ENCODE measurements at places on chromosomes 3 and 15.
A peak's percentile ranks its signal among the peaks of the same experiment; 100 is the strongest.

DNA sequence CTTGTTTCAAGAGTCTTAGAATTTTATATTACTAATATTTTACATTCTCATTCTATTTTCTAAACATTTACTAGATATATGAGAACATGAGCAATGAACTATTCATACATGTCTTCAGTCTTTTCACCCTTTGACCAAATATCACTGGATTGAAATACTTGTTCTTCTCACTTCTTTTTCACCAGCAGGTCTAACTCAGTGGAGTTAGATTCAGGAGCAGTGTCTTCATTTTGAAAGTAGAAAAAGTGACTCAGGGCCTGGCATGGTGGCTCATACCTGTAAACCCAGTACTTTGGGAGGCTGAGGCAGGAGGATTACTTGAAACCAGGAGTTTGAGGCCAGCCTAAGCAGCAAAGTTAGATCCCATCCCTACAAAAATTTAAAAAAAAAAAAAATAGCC lies 70.8 kb downstream of the USP13 start:
- no peak for DNase-seq

GRCh38 chr3:16053794-16054193 lies 120.7 kb upstream of the GALNT15 start:
- no peak for DNase-seq

- no peak for DNase-seq
These were observed 1.9 kb downstream of the ARHGAP31 start for GRCh38 chr3:119295816-119296726.

GRCh38 chr3:14273901-14274611 lies 95.4 kb downstream of the LSM3 start:
- DNase-seq = no peak

GRCh38 chr3:115350606-115351005 lies 203.5 kb upstream of the ZBTB20 start:
- no peak for DNase-seq

DNA sequence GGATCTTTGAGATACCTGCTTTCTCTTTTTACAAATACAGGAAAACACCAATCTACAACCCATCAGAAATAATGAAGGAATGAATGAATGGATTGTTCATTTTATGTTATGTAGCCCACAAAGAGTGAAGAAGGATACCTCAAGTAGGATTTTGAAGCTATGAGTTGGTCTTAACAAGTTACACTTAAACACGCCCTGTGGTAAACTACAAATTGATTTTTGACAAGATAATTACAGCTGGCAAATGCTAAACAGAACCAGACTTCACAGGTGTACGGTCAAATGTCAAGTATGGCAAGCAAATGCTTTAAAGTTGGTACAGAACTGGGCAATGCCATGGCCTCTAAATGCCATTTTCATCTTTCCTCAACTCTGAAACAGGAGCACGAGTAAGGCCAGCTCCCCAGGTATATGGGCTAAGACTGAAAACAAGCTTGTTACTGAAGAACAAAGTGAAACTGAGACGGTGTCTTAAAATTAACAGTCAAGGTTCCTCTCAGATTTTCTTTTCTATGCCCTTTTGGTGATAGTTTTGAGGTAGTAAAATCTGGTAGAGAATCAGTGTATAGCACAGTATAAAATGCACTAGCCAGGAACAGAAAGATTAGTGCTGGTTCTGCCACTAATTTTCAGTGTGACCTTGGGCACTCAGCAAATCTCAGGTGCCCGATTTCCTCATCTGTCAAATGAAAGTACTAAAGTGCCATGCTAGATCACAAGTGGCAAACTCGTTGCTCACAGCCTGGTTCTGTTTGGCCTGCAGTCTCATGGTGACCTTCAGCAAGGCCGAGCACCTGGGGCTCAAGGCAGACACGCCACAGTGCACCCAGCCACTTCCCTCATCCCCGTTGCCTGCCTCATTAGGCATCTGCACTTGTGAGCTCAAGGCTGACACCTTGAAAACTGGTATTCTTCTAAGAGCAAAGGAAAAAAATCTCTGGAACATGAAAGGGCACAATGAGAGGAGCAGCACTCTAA lies 9.5 kb downstream of the RUVBL1 start:
- DNase-seq = no peak

DNA sequence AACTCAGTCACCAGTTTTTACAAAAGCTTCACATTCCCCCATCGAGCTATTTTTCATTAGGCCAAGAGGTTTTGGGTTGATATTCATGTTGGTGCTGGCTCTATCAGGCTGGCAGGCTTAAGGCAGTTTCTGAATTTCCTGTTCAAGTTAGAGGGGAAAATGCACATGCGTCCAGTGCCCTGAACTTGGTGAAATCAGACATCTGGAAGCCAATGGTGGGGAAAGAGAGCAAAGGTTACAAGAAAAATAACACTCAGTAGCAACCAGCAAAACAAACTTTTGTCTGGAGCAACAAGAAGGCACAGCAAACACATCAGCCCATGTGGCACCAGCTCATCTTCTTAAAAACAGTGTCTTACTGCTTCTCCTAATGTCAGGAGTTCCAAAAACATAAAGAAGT lies 155.6 kb upstream of the TSC22D2 start:
- DNase-seq = no peak

- DNase-seq = no peak
These were observed 5.0 kb downstream of the THBS1 start for GRCh38 chr15:39585871-39586301.

GRCh38 chr3:144045766-144046165 lies 74.1 kb downstream of the DIPK2A start:
- no peak for DNase-seq

DNA sequence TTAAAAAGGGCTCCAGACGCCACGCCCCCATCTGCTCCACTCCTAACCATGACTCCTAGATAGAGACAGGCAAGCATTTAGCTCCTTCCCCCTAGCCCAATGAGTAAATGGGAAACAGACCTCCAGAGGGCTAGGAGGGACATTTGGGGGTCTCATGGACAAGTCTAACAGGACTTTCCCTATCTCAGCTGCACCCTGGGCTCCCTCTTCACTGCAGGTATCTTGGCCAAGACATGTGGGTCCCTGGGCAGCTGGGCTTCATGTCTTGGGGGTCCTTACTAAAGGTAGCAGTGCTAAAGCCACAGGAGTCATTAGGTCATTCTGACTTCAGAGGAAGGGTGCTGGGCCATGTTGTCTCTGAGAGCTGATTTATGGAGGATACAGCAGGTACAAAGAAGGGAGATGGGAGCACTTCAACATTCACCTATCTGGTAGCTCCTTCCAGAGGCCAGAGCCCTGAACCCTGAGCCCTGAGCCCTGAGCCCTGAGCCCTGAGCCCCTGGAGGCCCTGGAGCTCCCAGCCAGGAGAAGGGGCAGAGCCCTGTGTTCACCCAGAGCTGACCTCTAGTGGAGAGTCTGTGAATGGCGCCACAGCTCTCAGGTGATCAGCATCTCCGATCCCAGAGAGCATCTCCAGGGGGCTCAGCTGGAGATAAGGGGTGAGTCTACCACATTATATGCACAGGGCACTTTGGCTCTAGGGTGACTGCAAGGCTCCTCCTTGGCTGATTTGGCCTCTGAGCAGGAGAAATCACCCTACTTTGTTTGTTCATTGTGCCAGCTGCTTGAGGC lies 40.1 kb upstream of the EPHB1 start:
- no peak for DNase-seq

DNA sequence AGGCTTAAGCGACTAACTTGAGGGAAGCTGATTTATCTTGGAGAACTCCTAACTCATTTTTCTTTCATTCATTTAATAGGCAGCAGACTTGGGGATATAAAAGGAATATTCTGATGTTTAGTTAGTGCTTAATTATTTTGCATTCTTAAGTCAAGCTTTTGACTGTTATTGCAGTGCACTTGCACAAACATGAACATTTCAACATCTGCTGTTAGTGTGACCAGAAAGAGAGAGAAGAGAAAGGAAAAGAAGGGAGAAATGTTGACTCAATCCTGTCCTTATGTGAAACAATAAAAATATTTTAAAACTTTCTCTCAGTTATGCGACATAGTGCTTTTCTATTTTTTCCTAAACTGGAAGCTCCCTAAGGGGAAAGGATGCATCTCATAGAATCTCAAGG lies 507.8 kb downstream of the LPP start:
- no peak for DNase-seq

DNA sequence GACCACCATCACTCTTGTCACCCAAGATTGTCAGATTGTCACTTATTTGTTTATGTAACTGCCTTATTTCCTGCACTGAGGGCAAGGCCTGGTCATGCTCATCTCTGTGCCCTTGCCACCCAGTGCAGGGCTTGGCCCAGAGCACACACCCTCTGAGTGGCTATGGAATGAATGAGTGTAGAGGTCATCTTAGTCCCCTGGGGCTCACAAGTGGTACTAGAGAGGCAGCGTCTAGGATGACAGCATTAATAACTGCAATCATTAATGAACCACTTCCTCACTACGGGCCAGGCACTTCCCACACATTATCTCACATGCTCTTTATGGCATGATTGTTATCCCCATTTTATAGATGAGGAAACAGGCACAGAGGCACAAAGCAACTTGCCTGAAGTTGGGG lies 117.0 kb downstream of the SMAD6 start:
- no peak for DNase-seq

- no peak for DNase-seq
These were observed 18.4 kb downstream of the GOLGB1 start for GRCh38 chr3:121730940-121731687.

- no peak for DNase-seq
These were observed 552.5 kb upstream of the ROBO2 start for GRCh38 chr3:76487446-76487845.

GRCh38 chr3:50154476-50154839 lies 666 bp upstream of the SEMA3F start:
- DNase-seq = no peak

DNA sequence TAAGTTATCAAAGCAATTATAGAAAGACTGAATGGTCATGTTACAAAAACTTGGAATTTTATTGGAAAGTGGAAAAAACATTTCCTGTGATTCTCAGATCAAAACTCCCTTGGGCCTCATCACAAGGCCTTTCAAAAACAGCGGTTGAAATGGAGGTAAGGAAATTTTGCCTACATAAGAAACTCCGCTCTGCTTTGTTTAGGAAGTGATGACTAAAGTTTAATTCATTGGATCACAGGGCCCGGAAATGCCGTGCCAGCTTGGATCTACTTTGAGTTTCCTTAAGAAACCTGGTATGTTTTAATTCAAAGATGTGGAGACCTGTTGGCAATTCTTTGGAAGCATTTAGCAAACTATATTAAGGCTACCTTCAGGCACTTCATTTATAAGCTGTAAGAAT lies 143.9 kb upstream of the MME start:
- no peak for DNase-seq

DNA sequence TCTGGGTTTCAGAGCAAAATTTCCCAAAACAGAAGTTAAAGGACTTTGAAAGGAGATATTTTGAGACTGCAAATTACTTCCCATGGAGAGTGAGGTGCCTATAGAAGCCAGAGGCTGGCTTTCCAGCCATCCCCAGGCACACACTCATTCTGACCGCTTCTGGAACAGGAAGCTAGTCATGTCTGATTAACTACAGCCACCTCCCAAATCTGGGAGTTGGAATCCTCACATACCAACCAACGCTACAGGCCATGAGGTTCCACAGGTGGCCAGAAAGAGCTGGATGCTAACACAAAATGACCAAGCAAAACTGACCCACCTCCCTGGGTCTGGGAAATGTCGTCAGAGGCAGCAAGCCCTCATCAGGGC lies 87.2 kb downstream of the SNRK start:
- no peak for DNase-seq

DNA sequence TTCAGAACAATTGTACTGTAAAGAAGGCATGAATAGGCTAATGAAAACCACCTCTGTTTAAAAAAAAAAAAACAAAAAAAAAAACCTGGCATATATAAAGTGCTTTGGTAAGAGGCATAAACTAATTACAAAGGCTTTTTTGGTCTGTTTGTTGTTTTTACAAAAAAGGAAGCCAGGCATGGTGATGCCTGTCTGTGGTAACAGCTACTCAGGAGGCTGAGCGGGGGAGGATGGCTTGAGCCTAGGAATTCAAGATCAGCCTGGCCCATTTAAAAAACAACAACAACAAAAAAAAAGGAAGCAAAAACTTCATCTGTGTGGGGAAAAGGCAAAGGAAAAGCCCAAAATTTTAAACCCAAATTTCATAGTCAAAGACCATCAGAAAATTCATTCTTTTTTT lies 47.0 kb downstream of the OSBPL10 start:
- DNase-seq = no peak

GRCh38 chr3:143644370-143645089 lies 203.7 kb downstream of the SLC9A9 start:
- DNase-seq = peak; percentile 48

DNA sequence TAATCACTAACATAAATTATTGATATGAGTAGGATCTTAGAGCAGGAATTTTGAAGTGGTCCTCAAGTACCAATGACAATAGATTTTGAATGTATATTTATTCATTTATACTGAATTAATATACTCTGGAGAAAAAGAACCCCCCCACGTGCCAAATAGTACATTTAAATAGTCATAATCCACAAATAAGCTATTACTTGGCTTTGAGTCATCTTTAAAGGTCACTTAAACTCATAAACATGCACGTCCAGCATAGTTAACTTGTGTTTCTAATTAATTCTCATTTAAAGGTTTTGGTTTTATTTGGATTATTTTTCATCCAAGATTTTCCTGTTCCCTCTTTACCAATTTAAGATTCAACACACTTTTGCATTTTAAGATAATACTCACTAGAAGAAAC lies 35.1 kb downstream of the FGF7 start:
- no peak for DNase-seq

DNA sequence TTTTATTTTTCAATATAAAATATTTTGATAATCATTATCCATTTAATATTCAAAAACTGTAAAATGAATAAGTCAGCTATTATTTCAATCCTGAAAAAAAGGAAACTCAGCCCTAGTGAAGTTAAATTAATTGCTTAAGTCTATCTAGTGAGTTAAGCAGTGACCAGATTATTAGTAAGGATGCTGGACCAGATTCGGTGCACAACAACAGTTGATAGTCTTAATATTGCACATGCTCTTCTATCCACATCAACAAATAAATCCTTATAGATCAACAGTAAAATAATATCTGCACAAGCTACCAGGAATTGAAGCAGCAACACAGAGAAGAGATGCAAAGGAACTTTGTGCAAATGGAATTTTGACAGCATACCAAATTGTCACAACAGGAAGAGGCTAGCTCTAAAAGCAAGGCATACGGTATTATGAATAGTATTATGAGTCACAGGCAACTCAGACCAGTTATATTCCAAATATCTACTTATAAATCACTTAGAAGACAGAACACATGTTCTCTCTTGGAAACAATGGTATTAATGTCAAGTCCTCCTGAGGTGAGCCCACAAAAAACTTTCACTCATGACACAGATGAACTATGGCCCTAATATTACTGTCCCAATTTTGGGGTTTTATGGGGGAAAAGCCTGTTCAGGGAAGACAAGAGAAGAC lies 24.9 kb downstream of the VPS13C start:
- no peak for DNase-seq
